Fibroblast of skin of abdomen (primary cell): ENCODE measurements at places on chromosomes 6 and 20.

DNA sequence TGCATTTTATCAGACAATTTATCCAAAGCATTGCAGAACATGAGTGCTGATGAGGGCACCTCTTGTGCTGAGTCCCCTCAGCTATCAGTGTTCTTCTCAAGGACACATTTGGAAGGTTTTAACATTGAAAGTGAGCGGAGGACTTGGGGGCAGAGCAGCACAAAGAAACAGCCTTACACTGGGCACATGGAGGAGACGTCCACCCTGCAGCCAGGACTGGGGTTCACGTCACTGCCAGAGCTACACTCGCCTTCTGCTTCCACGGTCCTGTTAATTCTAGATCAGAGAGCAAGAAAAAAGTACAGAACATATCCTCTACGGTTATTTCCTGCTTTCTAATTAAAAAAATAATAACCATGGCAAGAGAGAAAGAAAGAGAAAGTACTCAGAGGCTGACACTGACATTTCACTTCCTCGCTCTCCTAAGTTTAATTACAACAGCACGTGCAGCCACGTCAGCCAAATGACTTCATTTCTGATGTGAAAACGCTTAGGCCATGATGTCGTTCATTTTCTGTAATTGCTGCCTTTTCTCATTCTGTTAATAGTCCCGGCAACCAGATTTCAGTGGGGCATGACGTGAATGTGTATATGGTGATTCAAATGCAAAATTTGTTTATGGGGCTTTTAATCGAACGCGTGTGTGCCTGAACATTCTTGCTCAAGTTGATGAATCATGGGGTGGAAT is 5.1 kb downstream of the PRND start:
- peak; percentile 70 for DNase-seq

- DNase-seq = no peak
These were observed 321.2 kb upstream of the MAP3K7 start for GRCh38 chr6:90907931-90908655.

DNA sequence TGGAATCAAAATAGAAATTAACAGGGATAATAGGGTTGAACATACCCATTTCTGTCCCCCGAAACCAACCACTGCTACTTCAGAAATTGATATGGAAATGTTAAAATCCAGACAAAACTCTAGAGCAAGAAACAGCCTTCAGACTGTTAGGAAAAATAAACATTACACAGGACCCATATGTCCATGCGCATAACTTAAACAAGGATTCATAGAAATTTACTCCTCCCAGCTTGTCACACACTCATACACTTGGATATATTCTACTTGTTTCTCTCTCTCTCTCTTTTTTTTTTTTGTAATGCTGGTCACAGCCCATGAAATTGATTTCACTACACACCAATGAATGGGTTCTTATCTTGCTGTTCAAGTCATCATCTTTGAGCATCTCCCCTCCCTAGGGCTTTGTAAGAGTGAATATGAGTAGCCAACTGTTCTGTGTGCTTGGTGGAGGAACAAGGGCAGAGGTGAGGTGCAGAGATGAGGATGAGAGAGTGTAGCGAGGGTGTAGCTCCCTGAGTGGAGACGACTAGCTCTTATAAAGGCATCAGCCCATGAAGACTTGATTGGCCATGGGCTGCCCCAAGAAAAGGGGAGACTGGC is 61.8 kb upstream of the MLN start:
- no peak for DNase-seq

DNA sequence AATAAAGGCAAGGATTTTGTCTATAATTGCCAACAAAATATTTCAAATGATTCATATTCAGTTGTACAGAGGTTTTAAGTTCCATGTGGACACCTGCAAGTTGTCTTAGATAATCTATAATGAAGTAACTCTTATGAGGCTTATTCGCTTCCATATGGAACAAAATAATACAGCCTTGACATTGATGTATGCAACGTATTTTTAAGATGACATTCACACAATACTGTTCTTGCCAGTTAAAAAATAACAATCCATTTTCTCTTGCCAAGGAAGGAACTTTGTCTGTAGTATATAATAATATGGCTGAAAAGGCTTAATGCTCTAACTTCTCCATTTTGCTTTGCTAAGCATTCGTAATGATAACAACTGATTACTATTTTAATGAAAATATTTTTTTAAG is 269.3 kb upstream of the FKBP1C start:
- no peak for DNase-seq

DNA sequence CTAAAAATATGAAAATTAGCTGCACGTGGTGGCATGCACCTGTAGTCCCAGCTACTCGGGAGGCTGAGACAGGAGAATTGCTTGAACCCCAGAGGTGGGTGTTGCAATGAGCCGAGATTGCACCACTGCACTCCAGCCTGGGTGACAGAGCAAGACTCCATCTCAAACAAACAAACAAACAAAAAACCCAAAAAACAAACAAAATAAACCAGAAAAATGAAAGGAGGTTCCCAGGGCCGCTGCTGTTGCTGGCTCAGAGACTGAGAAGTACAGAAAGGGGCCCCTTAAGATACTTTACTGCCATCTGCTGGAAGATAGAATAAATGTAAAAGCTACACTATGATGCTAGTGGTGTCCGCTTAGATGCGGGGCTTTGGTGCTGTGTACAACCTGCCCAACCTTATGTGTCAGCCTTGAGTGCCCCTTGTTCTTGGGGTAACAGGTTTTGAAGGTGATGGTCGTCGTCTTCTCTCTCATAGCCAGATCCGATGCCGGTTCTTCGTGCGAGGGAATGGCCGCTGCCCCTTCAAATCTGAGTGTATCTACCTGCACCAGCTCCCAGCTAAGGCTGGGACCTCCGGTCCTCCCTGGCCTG is 2.8 kb upstream of the FANCE start:
- DNase-seq = peak; percentile 66

DNA sequence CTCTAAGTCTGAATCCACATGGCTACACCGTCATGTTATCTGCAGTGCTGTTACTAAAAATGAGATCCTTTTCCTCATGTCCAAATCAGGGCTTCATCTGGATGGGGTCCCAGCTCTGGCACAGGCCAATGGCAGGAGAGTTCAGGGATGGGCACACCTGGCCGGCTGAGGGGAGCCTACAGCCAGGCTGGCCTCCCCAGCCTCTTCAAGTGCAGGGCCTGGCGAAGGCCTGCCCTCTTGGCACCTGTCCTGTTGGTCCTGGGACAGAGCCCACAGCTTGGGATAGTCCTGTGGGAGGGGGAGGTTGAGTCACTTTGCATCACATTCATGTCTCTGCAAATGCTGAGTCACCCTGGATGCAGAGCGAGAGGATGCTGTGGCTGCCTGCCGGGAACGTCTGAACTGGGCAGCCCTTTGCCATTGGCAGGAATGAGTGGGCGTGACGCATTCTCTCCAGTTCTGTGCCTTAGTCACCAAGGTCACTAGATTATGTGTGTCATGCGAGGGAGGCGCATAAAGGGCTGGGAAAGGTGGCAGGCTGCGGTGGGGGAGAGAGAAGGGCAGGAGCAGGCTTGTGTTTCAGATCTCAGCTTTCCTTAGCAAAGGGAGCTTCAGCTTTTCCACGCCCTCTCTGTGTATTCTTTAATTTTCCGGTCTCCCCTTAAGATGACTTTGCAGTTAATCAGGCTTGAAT is 223.2 kb upstream of the ECI2 start:
- peak; percentile 99 for DNase-seq

GRCh38 chr6:2578767-2579166 is 172.0 kb downstream of the MYLK4 start:
- DNase-seq = peak; percentile 6

- DNase-seq = no peak
These were observed 88.4 kb downstream of the SULF2 start for GRCh38 chr20:47696856-47697255.

DNA sequence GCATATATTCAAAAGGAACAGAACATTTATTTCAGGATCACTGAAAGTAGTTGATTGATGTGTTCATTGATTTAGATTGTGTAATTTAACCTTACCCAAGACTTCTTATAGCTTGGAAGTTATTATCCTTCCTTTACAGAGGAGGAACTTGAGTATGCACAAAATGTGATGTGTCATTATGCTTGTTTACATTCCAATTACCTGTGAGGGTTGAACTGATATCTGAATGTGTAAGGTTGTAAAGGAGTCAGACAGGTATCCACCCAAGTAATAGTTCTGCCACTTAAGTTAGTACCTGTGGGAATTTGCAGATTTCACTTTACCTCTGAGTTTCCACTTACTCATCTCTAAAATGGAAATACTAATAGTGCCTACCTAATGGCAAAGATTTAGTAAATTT is 668.2 kb downstream of the DOK5 start:
- no peak for DNase-seq

DNA sequence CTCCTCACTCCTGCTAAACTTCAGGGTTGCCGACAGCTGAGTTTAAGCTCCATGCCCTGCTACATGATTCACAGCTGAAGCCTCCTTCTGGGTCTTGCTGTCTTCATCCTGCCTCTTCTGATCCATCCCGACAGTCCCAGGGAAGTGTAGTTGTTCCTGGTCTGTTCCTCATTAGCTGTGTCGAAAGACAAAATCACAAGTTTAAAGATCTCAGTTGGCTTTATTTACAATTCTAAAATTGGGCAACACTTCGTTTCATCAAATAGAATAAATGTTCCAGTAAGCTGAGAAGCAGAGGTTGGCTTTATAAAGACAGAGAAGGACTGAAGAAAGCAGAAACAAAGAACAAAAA is 4.1 kb upstream of the SLC2A10 start:
- DNase-seq = peak; percentile 80

DNA sequence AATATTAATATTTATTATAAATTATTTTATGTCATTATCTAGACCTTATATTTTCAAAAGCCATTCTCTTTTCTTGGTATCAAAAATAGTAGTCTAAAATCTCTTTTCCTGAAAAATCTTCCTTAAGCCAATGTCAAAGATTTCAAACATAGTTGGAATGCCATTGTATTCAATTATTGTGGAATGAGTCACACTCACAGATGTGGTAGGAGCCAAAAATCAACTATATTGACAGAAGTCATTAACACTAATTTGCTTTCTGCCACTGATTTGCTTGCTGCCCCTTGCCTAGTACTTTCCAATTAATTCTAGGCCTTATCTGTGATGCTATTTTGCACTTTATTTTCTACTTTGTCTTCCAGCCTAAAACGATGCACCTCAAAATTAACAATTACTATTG is 1326.3 kb upstream of the GJE1 start:
- peak; percentile 38 for DNase-seq

GRCh38 chr6:124297507-124297906 is 493.8 kb downstream of the NKAIN2 start:
- no peak for DNase-seq

- no peak for DNase-seq
These were observed 49.0 kb downstream of the COL19A1 start for GRCh38 chr6:69915346-69915745.

DNA sequence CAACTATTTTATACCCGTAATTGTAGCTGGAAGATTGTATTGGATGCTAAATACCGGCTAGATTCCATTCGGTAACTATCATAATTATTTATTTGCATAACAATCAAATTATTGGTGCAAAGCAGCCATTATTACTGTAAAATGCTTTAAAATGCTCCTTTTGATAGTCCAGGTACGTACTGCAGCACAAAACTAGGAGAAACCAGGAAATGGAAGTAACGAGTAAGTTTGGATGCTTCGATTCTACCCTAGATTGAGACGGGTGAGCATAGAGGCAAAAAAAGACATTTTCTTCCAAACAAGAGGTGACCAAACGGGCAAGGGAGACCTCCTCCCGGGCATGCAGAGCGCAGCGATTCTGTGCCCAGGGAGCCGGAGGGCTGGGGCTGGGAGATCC is 469 bp upstream of the XRN2 start:
- DNase-seq = no peak

- no peak for DNase-seq
These were observed 28.3 kb upstream of the AFDN start for GRCh38 chr6:167798453-167798852.

GRCh38 chr6:135052939-135053338 is 1.7 kb downstream of the HBS1L start:
- DNase-seq = no peak

DNA sequence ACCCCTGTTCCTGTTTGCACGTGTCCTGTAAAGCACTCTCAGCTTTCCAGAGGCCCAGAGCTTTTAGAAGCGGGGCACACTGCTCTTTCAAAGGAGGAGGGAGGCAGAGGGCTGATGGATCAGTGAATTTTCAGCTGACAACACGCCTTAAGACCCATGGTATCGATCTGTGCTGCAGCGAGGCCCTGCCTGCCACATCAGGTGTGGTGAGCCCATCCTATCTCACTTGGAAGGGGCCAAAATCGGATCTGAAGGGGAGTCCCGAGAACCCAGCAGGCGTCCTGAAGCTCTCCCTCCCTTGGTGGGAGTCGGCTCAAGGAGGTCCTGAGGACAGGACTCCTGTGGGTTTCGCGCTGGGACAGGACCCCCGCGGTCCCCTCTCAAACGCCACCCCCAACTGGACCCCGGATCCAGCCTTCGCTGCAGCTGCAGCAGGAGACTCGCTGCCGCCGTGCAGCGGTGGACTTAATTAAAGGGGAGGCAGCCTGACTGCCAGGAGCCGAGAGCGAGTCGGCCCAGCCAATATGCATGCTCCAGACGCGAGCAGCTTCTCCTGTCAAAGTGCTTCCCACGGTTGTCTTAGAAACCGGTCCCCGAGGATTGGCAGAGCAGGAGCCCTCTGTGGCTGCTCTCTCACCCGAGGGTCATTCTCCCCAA is 580.0 kb upstream of the ZNF337 start:
- no peak for DNase-seq

GRCh38 chr6:27081931-27082330 is 165.6 kb upstream of the PRSS16 start:
- DNase-seq = no peak

GRCh38 chr6:34115403-34115795 is 30.5 kb downstream of the GRM4 start:
- peak; percentile 9 for DNase-seq

- DNase-seq = peak; percentile 85
These were observed 130.8 kb downstream of the TIAM2 start for GRCh38 chr6:155125906-155126305.

- DNase-seq = no peak
These were observed 219.0 kb downstream of the BMP7 start for GRCh38 chr20:57047281-57048026.

- DNase-seq = peak; percentile 2
These were observed 219.3 kb upstream of the RNF217 start for GRCh38 chr6:124742971-124743370.
